Naive thymus-derived CD4-positive, alpha-beta T cell (primary cell): ENCODE measurements at places on chromosomes 4 and X. TPM values are rescaled to one million over a fixed set of nuclear protein-coding genes. Genes with fewer than 3 reads are reported as not detected.

TCEAL1 gene
- 14.3 TPM for total RNA-seq

- DNase-seq: no peak
Observed at GRCh38 chr4:39730072-39730471, 32.1 kb downstream of the UBE2K start.

- no peak for DNase-seq
Observed at GRCh38 chrX:103573202-103573601, 12.1 kb upstream of the TCEAL4 start.

BEX3 gene
- total RNA-seq: 75.5 TPM

DNA sequence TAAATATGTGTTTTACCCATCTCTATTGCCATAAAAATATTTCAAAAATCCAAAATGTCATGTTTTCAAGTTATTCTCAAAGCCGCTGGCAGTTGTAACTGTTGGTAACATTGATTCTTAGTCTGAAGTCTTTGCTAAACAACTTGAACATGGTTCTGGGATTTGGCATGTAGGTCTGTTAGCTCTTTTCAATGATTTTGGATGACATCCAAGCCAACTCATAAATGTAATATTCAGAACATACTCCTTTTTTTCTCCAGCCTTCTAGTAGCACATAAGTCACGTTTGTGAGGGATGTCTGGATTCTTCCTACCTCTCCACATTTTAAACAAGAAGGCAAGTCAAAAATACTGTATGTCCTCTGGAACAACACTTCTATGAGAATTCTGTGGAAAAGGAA, 305.3 kb downstream of the PRR32 start:
- DNase-seq: no peak
